ENCODE measurements at places on chromosomes 12 and 14.
A peak's percentile ranks its signal among the peaks of the same experiment; 100 is the strongest.

GRCh38 chr12:60501124-60501729 is 905.4 kb downstream of the SLC16A7 start:
- DNase-seq, result no peak

GRCh38 chr14:64541261-64541971 is 875 bp downstream of the HSPA2 start:
- no peak for DNase-seq

- DNase-seq, result no peak
These were observed 14.8 kb upstream of the CALM1 start for GRCh38 chr14:90381999-90382451.

DNA sequence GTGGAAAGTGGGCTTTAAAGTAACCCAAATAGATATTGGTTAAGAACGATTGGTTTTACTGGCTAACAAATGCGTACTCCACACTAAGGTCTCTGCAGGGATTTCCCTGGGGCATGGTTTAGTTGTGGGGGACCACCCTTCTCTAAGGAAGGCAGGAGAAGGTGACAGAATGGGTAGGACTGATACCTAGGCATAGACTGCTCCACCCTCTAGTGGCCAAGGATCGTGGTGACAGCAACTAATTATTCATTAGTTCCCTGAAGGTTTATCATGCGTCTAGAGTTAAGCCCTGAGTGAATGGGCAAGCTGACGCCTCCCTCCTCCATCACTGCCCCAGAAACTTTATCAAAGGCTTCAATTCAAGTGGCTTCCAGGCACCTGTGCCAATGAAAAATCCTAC is 9.1 kb downstream of the FAM181A start:
- DNase-seq, result no peak

- peak; percentile 9 for DNase-seq
These were observed at the start of gene WSCD2 for GRCh38 chr12:108129017-108129812. TSS of gene WSCD2 (plus strand) at chr12:108129288. CDS start at chr12:108195833, 66,545 bp downstream.

GRCh38 chr14:33510063-33510481 is 440.8 kb downstream of the EGLN3 start:
- DNase-seq, result no peak

GRCh38 chr14:89221109-89221810 is 195.8 kb downstream of the FOXN3 start:
- peak; percentile 84 for DNase-seq

Measured in fibroblast of gingiva (primary cell).